ENCODE measurements at places on chromosomes 4 and X.

DNA sequence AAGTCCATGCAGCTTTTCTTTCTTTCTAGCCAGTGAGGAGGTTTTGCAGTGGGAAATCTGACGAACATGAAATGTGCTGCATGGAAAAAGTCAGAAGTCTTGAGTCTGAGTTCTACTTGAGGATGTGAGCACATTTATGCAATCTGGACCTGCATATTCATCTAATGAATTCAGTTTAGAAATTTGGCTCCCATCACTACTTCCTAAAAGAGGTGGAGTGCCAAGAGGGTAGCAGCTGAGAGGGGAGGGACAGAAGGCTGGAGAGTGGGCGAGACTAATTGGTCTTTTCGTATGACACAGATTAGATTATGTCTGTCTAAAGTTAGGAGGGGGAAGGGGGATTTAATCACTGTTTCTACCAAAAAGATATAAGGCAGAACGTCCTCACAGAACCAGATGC is 535.9 kb downstream of the IQCM start:
- no peak for DNase-seq

DNA sequence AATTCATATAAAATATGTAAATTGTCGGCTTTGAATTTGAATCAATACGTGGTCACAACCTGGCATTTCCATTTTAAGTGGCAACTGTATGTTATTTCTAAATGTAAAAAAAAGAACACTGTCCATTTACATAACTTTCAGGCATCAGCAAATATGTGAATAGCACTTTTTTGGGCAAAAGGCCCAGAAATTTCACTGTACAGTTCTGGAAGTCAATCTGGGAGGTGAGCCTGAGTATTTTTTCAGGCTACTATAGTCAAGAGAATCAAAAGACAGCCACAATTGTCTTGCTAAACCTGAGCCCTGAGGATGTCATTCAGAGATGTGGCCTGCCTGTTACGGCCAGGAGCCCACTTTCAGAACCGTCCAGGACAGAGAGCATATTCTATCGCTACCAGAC is 543.9 kb upstream of the MAGEB2 start:
- DNase-seq, result no peak

- no peak for DNase-seq
Measured at GRCh38 chr4:55074386-55074785, 51.0 kb downstream of the KDR start.

DNA sequence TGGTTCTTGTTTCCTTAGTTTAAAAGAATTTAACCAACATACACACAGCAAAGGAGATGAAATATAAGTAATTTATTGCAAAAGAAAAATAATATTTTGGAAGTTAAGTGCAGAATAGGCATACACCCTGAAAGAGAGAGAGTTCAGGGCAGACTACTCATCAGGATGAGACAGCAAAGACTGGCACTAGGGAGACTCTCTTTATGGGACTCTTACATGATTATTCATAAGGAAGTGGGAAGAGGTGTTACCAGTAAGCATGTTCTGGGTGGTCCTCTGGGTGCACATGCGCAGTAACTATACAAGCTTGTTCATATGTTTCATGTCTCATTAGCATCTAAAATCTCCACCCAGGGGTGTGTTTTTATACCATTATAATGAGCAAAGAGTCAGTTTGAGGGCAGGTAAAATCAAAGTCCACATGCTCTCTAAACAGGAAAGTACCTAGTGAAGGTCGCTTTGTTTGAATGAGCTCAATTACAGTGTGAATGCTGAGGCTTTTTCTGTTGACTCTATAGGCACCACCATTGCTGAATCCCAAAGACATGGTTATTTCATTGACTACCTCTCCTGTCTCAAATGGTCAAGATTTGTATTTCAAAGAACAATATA is 38.2 kb upstream of the PRDM5 start:
- no peak for DNase-seq

GRCh38 chr4:29013341-29013740 is 1706.8 kb upstream of the PCDH7 start:
- no peak for DNase-seq

- DNase-seq, result no peak
Measured at GRCh38 chrX:17164941-17165340, 210.1 kb upstream of the NHS start.

GRCh38 chr4:123844374-123844773 is 447.8 kb downstream of the SPRY1 start:
- no peak for DNase-seq

DNA sequence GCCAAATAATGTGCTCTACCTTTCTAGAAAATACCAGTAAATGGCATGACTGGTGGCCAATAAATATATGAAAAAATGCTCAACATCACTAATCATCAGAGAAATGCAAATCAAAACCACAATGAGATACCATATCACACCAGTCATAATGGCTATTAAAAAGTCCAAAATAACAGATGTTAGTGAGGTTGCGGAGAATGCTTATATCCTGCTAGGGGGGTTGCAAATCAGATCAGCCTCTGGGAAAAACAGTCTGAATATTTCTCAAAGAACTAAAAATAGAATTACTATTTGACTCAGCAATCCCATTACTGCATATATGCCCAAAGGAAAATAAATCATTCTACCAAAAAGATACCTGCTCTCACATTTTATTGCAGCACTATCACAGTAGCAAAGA is 115.1 kb downstream of the RASGEF1B start:
- no peak for DNase-seq

GRCh38 chrX:1491851-1492349 is 39.2 kb upstream of the ASMTL start:
- peak; percentile 88 for DNase-seq

DNA sequence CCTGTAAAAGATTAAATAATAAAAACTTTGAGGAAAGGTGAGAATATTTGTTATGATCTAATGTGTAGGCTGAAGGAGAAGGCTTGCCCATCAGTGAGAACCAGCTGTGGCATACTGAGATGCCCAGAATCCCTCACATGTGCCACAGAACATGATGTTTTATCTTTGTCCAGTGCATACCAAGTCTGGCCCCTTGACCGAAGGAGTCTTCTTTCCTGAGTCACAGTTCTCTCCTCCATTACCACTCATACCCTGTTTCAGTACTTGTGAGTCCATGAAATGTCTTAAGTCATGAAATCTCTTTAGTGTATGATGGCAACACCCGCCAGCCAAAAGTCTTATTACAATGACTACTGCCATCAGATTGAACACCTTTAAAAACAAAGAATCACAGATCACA is 42.7 kb downstream of the PPARGC1A start:
- no peak for DNase-seq

DNA sequence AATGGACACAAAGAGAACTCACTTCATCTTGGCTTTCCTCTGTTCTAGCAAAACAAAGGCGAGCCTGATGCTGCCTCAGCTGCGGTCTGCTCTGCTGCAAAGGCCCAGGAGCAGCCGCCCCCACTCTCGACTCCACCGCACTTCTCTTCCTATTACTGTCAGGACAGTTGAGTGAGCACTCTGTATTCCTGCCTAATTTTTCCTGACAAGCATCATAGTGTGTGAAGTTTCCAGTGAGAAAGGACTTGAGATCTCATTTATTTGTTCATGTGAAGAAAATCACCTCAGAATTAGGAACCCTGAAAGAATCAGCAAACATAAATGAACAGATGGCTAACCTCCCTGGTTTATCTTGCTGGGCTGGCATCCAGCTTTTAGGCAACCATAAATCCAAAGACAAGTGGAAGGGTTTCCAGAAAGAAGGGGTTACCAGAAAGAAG is 15.6 kb downstream of the SCARB2 start:
- DNase-seq, result peak; percentile 40

DNA sequence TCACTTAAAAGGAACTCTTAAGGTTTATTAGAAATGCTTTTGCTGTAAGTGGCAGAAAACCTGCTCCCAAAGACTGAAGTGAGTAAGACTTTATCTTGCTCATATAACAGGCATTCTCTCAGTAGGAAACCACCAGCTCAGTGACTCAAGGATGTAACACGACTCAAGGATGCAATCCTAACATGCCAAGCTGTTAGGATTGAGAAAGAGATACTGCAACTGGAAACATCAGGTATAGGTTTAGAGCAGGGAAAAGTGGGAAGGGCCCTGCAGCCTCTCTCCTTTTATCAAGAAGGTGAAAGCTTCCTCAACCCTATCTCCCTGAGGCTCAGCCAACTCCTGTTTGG is 11.9 kb upstream of the SLC9A7 start:
- no peak for DNase-seq

- DNase-seq, result no peak
Measured at GRCh38 chr4:154082760-154083535, 294.1 kb upstream of the SFRP2 start.

DNA sequence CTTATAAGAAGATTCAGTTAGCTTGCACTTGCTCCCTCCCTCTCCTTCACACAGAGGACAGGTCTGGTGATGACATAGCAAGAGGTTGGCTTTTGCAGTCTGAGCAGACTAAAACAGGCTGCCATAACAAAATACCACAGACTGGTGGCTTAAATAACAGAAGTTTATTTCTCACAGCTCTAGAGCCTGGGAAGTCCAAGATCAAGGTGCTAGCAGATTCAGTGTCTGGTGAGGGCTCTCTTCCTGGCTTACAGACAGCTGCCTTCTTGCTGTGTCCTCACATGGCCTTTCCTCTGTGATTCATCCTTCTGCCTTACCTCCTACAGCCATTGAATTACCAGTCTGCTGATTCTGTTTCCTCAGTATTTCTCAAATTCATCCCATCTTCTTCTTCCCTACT is 13.1 kb downstream of the RP2 start:
- DNase-seq, result no peak

GRCh38 chr4:75513526-75514130 is 575 bp downstream of the RCHY1 start:
- peak; percentile 3 for DNase-seq

GRCh38 chr4:31045724-31046318 is 325.7 kb downstream of the PCDH7 start:
- peak; percentile 4 for DNase-seq

- no peak for DNase-seq
Measured at GRCh38 chrX:68753218-68753617, 75.6 kb upstream of the EFNB1 start.

DNA sequence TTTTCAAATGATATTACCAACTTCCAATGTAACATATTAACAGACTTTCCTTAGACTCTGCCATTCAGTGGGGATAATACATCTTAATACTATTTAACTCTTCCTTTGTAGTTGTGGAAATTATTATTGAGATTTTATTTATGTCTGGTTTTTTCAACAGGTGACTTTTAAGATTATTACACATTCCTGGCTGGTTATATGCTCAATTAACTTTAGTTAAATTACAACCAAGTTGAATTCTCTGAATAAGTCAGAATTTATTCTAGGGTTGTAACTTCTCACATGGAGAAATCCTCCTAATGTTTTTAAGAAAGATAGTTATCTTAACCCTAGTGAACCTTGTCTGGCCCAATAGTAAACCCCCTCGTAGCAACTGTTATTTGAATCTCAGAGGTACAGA is 107.3 kb downstream of the SLC10A6 start:
- no peak for DNase-seq

GRCh38 chr4:6123541-6123940 is 76.8 kb downstream of the JAKMIP1 start:
- no peak for DNase-seq

- DNase-seq, result peak; percentile 73
Measured at GRCh38 chr4:102449751-102450352, 51.3 kb upstream of the NFKB1 start.

GRCh38 chr4:97819294-97819693 is 324.0 kb downstream of the STPG2 start:
- no peak for DNase-seq

DNA sequence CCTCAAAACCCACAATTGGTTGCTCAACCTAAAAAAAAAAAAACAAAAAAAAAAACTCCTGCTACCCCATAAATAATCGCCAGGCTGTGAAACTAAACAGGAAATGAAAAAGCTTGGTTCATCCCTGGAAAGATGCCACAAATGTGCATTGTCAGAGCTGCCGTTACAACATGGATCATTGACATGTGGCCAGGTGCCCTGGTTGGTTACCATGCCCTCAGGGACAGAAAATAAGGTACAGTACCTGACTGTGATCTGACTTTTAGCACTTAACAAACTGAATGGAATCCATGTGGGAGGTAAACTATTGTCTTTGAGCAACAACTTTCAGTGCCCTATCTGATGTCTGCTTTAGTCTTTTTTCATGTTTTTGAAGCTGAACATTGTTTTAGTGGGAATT is 118.0 kb upstream of the RPL34 start:
- no peak for DNase-seq

DNA sequence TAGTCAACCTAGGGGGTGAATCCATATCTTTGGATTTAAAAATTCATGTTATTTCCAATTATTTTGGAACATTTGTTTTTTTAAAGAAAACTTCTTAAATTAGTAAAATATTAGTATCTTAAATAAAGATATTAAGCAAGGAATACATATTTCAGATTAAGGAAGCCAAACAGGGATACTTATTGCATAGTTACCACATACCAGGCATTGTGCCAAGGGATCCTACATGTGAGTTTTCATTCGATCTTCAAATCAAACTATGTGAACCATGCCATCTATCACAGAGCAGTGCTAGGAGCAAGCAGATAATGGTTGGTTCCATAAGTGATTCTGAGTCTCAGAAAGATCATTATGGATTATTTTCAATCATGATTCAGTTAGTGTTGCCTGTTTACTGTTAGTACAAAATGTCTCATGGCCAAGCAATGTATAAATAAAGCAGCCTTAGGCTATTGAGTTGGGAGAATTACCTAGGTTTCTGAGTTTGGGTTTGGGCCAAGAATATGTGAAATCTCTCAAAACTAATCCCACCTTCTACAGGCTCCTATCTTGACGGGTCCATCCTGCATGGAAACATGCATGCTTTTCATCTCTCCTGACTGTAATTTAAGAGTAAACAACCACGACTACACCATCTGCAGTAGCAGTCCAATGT is 176.7 kb downstream of the NPFFR2 start:
- DNase-seq, result no peak

DNA sequence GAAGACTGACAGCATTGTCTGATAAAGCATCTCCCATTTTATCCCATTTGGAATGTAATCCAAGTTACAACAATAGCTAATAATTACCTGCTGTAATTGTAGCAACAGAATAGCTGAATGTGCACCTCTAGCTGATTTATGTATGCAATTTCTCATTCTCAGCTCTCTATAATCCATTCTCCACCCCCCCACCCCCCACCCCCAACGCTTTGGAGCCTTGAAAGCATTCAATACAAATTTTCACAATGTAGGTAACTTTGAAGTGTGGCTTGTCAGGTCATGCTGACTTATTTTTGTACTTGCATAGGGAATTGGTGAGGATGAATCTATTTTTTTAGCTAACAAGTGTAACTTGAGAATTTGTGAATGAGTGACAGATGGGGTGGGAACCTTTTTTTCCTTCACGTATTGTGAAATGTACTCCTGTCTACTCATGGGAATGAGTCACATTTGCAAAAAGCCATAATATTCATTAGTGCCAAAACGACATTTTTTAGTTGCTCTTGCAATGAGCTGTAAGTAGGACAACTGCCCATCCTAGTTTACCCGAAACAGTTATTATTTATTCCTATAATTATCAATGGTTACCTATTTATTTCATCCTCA is 159.3 kb downstream of the PALLD start:
- DNase-seq, result no peak
